ENCODE measurements at places on chromosomes 11 and 22.

- DNase-seq = peak; percentile 51
Observed at GRCh38 chr11:69010964-69011623, 2.0 kb downstream of the MRGPRF start.

- DNase-seq = no peak
Observed at GRCh38 chr11:123575441-123575840, 79.0 kb downstream of the SCN3B start.

GRCh38 chr22:29224121-29224858 lies 18.6 kb downstream of the EMID1 start:
- DNase-seq = no peak

GRCh38 chr22:32587449-32587848 lies 112.8 kb downstream of the FBXO7 start:
- DNase-seq = no peak

DNA sequence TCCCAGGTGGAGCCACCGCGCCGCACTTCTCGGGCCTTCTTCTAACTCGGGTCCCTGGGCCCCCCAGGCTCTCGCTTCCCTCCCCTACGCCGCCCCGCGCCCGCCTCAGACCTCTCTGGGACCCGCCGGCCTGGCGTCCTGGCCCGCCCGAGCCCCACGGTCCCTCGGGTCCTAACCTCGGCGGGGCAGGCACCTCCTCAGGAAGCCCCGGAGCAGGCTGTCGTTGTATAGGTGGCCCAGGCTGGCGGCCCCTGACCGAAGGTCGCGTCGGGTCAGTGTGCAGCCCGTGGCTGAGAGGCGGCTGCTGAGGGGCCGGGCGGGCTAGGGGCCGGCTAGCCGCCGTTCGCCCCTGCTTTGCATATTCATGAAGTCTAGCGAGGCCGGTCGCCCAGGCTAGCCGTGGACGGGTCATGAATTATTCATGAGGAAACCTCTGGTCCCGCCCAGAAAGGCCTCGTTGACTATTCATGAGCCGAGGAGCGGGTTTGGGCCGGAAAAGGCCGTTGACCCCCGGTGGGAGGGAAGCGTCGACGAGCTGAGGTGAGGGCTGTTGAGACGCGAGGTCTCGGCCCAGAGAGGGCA lies at the start of gene HORMAD2:
Gene HORMAD2, plus strand, starts transcription at position 513 of the 582 bp plus-strand sequence. CDS start 13,489 bp downstream, outside the sequence.
- no peak for DNase-seq

All from naive thymus-derived CD4-positive, alpha-beta T cell (primary cell).